ENCODE measurements at places on chromosomes 4 and X.
A peak's percentile ranks its signal among the peaks of the same experiment; 100 is the strongest.

GRCh38 chr4:54712206-54712605 is 54.4 kb downstream of the KIT start:
- DNase-seq: no peak

- no peak for DNase-seq
These were observed 50.5 kb upstream of the UGT2B4 start for GRCh38 chr4:69546134-69546765.

DNA sequence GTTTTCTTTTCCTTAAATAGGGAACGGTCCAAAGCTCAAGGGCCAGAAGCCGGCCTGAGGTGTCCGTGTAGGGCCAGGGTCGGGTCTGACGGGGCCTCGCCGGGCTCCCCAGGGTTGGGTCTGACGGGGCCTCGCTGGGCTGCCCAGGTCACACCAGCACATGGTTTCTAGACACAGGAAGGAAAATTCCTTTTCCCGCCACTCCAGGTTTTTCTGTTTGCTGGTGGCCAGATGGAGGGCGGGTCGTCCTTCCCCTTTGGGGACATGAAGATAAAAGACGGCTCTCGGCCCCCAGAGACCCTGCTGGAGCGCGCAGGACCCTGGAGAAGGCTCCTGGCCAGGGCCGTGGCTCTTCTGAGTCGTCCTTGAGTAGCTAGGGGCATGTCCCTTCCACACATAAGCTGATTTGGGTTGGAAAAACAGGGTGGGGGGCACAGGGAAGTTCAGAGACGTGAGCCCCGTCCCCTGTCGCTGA is 35.1 kb downstream of the PIGG start:
- no peak for DNase-seq

GRCh38 chrX:65035446-65035770 is 59.2 kb upstream of the ZC4H2 start:
- no peak for DNase-seq

DNA sequence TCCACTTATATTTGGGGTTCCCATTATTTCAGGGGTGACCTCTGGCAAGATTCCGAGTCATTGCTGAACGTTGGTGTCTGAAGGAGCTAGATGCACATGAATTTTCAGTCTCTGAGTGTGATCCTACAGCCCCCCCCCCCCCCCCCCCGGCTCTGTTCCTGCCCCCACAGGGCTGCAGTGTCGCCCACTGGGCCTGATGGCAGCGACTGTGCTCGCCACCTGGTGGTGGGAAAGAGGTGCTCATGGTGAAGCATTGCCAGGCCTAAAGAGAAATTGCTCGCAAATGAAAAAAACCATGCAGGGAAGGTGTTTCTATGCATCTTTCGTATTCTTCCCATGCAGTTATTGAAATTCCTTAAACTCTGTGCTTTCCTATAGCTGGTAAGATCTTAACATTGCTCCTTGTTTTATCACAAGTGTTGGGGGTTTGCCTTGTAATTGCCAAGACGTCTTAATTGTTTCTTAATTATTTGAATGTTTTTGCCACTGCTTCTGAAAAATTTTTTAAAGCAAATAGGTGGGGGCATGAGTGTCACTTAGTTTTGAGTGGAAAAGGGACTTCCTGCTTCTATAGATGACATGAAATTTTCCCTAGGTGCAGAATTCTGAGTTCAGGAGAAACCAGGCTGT is 63.2 kb downstream of the CLDN22 start:
- peak; percentile 54 for DNase-seq

GRCh38 chr4:2802618-2803531 is 10.0 kb downstream of the SH3BP2 start:
- no peak for DNase-seq

GRCh38 chr4:48223633-48224295 is 45.9 kb downstream of the TEC start:
- peak; percentile 89 for DNase-seq

GRCh38 chrX:51336584-51336983 is 4.0 kb downstream of the NUDT10 start:
- peak; percentile 3 for DNase-seq

- no peak for DNase-seq
These were observed 27.4 kb downstream of the CCKAR start for GRCh38 chr4:26462874-26463273.

GRCh38 chr4:182338063-182338462 is 94.9 kb downstream of the TENM3 start:
- DNase-seq: no peak
